CD8-positive, alpha-beta memory T cell (primary cell): ENCODE measurements at places on chromosomes 11 and 22. TPM values are rescaled to one million over a fixed set of nuclear protein-coding genes. Genes with fewer than 3 reads are reported as not detected.

Gene INTS4
- total RNA-seq = 54.9 TPM

Gene SYT13
- not detected for total RNA-seq

Gene APOA4
- total RNA-seq = not detected

Gene MRGPRE
- not detected for total RNA-seq

Gene PATE4
- total RNA-seq = not detected

Gene GRAMD1B
- total RNA-seq = 27.9 TPM

Gene PRRG4
- total RNA-seq = 0.51 TPM

DNA sequence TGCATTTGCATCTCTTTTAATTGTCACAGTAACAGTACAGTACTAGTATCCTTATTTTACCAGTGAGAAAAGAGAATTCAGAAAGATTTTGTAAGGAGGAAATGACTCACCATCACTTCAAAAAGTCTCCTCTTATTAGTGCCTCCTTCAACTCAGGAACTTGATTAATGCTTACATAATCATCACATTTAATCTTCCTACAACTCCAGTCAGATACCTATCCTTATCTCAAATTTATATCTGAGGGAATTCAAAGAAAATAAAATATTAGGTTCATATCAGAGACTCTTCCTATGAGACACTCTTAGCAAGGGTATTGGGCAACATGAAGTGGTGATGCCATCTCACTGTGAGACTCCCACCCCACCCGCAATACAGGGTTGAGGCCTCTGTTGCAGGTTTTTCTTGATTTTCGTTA is 26.1 kb upstream of the CTSC start:
- DNase-seq = no peak
- H3K27ac ChIP-seq = no peak overlapping the region
- H3K4me1 ChIP-seq = peaks cover 22% of the 10 kb centered on the region
- no peak overlapping the region for H3K4me3 ChIP-seq
- H3K36me3 ChIP-seq = no peaks in the 10 kb centered on the region

DNA sequence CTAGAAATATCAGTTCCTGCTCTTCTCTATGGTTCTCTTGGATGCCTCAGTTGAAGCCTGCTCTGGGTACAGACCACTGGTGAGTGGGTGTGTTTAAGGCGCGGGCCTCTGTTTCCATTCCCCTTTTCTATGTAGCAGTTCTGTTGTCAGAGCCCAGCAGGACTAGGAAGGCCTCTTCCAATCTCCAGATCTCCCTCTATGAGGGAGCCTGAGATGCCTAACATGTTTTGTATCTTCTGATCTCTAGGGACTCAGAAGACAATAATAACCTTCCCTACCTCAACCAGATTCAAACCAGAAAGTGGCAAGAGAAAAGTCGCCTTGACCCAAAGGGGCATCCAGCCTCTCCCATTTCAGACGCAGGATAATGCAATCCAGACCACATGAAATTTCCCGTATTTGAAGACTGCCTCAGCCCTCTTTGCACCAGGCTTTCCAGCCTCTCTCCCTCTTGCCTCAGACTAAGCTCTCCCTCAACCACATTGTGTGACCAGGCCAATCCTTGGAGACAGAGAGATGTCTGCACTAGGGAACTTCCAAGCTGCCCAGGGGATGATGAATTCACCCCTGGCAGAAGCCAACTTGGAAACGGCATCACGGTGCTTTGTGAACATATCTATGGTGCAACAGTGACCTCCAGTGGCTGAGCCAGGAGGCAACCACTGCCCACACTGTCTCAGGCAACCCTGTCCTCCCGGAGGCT is 150.1 kb upstream of the UBASH3B start:
- H3K27ac ChIP-seq = no peak overlapping the region
- no peaks in the 10 kb centered on the region for H3K36me3 ChIP-seq
- H3K4me1 ChIP-seq = no peaks in the 10 kb centered on the region
- H3K4me3 ChIP-seq = no peak overlapping the region

GRCh38 chr22:34687116-34687515 is 378.8 kb upstream of the ISX start:
- DNase-seq = no peak
- no peaks in the 10 kb centered on the region for H3K36me3 ChIP-seq
- H3K27me3 ChIP-seq = no peaks in the 10 kb centered on the region
- no peaks in the 10 kb centered on the region for H3K4me1 ChIP-seq

DNA sequence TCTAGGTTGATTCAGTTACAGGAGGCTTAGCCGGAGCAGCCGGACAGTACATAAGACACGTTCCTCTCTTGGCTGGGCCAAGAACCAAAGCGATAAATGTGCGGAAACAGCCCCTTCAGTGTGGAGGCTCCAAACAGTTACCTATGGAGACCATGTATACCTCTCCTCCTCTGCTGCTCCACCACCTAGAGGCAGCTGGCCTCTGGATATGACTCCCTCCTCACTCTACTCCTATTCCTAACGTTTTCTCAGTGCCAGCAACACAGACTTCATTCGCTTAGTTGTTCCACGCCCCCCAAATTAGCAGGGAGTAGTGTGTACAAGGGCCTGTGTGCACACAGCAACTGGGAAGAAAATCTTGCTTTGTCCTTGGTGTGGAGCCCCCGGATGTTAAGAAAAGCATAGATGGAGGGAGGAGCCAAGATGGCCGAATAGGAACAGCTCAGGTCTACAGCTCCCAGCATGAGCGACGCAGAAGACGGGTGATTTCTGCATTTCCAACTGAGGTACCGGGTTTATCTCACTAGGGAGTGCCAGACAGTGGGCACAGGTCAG is 362.3 kb upstream of the KIRREL3 start:
- no peaks in the 10 kb centered on the region for H3K36me3 ChIP-seq
- no peak overlapping the region for H3K4me3 ChIP-seq
- DNase-seq = no peak
- H3K4me1 ChIP-seq = no peaks in the 10 kb centered on the region

DNA sequence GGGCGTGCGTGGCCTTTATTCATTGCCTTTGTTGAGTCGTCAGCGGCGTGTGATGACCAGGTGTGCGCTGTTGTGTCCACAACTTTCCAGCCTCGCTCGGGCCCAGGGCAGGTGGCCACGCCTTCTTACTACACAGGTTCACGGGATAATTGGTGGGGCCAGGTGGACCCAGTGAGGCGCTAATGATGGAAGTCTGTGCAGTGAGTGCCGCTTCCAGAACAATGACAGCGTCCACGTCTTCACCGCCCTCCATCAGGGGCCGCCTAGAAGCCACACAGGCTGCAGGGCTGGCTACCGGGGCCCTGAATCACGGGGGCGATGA is 1197.3 kb downstream of the BRD1 start:
- H3K4me1 ChIP-seq = no peaks in the 10 kb centered on the region
- no peak for DNase-seq
- no peak overlapping the region for H3K4me3 ChIP-seq
- no peaks in the 10 kb centered on the region for H3K36me3 ChIP-seq
- no peaks in the 10 kb centered on the region for H3K27me3 ChIP-seq
- H3K27ac ChIP-seq = no peak overlapping the region

DNA sequence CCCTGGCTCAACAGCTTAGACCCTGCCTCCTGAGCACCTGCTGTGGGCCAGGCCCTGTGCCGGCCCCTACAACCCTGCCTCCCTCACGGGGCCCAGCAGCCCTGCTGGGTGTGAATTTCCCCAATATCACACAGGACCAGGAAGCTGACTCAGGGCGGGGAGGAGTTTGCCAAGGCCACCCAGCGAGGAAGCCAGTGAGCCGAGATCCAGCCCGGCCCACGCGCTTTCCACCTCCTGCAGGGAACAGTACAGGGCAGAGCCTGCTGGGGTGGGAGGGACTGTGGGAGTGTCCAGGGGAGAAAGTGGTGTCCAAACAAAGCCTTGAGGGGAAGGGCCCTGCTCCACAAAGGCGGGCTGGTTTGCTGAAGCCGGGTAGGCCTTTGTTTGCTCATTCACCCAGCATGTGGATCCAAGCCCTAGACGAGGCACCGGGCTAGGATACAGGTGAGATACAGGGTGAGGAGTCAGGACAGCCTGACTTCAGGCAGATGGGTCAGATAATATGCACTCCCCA is 26.8 kb downstream of the RPL3 start:
- no peak overlapping the region for H3K27ac ChIP-seq
- no peaks in the 10 kb centered on the region for H3K4me1 ChIP-seq
- H3K36me3 ChIP-seq = no peaks in the 10 kb centered on the region
- no peaks in the 10 kb centered on the region for H3K27me3 ChIP-seq

DNA sequence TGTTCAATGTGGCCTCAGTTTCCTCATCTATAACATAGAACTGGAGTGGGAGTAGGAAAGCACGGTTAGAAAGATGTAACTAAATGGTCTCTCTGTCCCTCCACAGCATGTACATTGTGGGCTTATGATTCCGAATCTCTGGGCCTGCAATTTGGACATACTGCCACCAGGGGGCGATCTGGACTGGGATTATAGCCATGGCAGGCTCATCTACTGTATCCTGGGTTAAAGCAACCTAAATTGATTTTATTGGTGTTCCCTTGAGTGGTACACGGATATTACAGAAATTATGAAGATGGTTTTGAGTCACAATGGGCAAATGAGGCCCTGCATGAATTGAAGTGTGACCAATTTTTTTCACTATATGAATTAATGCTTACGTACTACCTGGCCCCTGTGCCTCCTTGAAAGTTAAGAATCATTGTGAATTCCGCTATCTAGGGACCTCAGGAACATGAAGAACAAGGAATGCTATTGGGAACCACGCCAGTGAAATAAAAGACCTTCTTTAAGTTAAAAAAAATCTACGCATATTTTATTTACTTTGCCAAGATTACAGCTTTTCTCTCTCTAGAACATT is 32.9 kb downstream of the TST start:
- H3K27ac ChIP-seq = no peak overlapping the region
- no peaks in the 10 kb centered on the region for H3K4me1 ChIP-seq
- H3K36me3 ChIP-seq = no peaks in the 10 kb centered on the region
- H3K4me3 ChIP-seq = no peak overlapping the region
- H3K27me3 ChIP-seq = peaks cover 8% of the 10 kb centered on the region
- peak; percentile 4 for DNase-seq

DNA sequence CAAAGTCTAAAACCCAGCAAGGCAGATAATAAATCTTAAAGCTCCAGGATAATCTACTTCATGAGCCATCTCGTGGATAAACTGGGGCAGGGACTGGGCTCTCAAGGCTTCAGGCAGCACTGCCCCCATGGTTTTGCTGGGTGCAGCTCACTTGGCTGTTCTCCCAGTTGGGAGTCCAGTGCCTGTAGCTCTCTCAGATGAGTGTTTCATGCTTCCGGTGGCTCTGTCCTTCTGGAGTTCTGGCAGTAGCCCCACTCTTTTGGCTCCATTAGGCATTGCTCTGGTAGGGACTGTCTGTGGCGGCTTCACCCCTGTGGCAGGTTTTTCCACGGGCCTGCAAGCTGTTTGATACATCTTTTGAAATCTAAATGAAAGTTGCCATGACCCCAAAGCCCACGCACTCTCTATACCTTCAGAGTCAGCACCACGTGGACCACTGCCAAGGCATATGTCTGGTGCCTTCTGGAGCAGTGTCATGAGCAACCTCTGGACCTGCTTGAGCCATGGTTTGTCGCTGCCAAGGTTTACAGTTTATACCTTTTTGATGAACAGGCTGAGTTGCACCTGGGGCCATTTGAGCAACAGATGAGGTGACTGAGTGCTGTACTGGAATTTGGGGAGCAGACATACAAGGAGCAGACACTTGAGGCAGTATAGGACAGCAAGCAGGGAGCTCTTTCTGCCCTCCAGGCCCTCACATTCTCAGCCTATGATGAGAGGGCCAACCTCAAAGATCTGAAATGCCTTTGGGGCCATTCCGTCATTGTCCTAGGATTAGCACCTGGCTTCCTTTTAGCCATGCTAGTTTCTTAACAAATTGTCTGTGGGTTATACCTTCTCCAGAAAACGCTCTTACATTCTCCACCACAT is 48.6 kb downstream of the MTNR1B start:
- DNase-seq = no peak
- H3K36me3 ChIP-seq = no peaks in the 10 kb centered on the region
- H3K4me3 ChIP-seq = no peak overlapping the region
- no peaks in the 10 kb centered on the region for H3K4me1 ChIP-seq

DNA sequence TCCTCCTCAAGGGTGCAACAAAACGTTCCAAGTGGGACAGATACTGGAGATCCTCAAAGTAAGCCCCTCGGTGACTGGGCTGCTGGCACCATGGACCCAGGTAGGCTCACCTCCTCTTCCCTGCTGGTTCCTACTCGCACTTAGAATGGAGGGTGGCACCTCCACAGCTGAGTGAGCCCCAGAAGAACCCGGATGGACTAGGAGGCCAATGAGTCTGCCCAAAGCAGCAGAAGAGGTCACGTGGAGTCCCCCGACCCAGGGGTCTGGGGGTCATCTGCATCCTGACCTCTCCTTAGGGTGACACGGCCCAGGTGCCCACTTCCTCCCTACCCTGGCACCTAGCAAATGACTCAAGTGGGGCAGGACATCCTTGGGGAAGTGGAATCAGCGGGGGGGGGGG is 4.4 kb downstream of the APOL1 start:
- no peak overlapping the region for H3K27ac ChIP-seq
- no peak for DNase-seq
- H3K36me3 ChIP-seq = peaks cover 26% of the 10 kb centered on the region
- no peak overlapping the region for H3K4me3 ChIP-seq
- H3K4me1 ChIP-seq = peaks cover 54% of the 10 kb centered on the region

GRCh38 chr11:133964356-133964755 is 7.6 kb upstream of the IGSF9B start:
- no peak for DNase-seq
- no peaks in the 10 kb centered on the region for H3K27me3 ChIP-seq
- H3K36me3 ChIP-seq = no peaks in the 10 kb centered on the region
- H3K4me3 ChIP-seq = no peak overlapping the region

- H3K4me3 ChIP-seq = no peak overlapping the region
- no peak overlapping the region for H3K27ac ChIP-seq
- H3K4me1 ChIP-seq = no peaks in the 10 kb centered on the region
- no peaks in the 10 kb centered on the region for H3K27me3 ChIP-seq
Measured at GRCh38 chr22:28139961-28140360, 220.9 kb upstream of the PITPNB start.

DNA sequence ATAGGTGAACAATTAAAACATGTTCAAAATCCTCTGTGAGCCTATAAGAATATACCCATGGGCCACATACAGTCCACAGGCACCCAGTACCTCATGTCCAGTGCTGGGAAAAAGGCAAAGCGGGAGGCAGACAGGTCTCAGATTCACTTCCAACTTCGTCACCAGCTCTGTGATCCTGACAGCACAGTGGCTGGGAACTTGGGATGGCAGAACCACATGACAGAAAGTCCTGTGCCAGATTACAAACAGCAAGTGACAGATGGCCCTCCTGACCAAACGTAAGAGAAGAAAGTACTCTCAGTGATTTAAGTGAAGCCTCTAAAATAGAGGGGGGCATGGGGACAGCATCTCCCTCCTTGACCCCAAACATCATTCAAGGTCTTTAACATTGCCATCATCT is 5.8 kb downstream of the SLC1A2 start:
- no peak for DNase-seq
- H3K27ac ChIP-seq = no peak overlapping the region
- H3K4me3 ChIP-seq = no peak overlapping the region
- H3K36me3 ChIP-seq = no peaks in the 10 kb centered on the region
- peaks cover 14% of the 10 kb centered on the region for H3K27me3 ChIP-seq
